ENCODE measurements at places on chromosomes 1 and 21.

- peak; percentile 77 for DNase-seq
Measured at GRCh38 chr1:222634180-222635013, 16.5 kb downstream of the MIA3 start.

- DNase-seq = no peak
Measured at GRCh38 chr21:38660333-38661196, 145.2 kb upstream of the ETS2 start.

GRCh38 chr1:198749279-198749678, 110.4 kb downstream of the PTPRC start:
- no peak for DNase-seq

GRCh38 chr1:78267513-78268218, 221.9 kb downstream of the GIPC2 start:
- no peak for DNase-seq

DNA sequence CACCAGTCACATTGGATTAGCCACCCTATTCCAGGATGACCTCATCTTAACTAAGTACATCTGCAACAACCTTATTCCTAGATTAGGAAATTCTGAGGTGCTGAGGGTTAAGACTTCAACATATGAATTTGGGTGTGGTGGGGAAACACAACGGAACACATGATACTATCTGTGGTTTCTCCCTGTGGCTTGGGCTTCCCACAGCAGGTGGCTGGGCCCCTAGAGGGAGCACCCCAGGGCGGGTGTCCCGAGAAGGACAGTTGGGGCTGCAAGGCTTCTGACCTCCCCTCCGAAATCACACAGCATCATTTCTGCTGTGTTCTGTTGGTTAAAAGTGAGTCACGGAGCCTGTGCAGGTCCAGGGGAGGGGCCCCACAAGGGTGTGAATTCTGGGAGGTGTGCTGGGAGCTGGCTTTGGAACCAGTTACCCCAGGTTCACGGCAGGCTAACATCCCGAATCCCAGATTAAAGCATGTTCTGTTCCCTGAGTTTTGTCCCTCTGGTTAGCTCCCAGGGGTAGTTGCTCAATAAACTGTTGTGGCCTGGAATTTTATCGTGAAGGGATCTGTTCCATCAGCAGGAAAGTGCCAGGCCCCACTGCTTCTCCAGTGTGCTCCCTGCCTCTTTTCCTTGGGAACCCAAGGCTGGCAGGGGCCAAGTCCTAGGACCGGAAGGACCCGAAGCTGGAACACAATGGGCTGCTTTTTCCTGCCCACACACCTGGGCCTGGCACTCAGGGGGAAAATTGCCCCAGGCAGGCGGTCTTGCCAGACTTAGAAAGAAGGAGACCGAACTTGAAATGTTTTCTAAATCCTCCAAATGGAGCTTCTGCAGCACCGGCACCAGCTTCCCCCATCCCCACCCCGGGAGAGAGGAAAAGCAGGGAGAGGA, 154.0 kb upstream of the WNT4 start:
- DNase-seq = no peak

- DNase-seq = no peak
Measured at GRCh38 chr1:59290193-59290949, 6.5 kb upstream of the FGGY start.

Measured in non-pigmented ciliary epithelial cell (primary cell).